LHCN-M2 (cell line): ENCODE measurements at places on chromosomes 5 and 9.

DNA sequence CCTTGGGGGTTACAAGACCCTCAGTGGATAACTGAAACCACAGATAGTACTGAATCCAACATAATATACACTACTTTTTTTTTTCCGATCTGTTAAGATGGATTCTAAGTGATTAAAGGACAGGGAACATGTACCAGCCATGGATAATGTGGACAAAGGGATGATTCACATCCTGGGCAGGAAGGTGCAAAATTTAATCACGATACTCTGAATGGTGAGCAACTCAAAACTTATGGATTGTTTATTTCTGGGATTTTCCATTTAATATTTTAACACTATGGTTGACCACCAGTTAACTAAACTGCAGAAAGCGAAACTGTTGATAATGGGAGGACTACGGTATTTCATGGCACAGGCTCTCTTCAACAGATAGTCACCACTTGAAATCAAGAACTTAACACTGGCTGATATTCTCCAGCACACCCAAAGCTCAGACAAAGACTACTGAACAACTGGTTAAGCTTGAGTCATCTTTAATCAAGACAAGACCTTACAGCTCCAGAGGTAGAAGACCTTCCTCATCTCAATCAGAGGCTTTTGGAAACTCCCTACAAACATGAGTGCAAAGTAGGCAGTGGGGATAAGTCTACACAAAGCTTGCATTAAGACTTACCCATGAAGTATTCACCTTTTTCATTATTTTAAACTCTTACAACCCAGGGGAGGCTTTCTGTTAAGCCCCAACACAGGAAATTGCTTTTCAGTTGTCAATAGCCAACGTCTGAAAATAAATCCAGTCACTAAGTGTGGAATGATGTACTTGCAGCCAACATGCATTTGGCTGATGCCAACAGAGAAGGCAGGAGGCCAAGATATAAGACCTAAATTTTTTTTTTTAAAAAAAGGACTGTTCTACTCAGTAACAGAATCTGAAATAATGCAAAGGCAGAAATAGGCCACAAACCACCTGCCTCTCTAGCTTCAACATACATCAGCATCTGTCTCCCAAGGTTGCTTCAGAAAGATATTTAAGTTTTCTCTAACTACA, 78.7 kb downstream of the ELAVL2 start:
- peak; percentile 12 for DNase-seq

GRCh38 chr9:37639109-37639762, 11.5 kb upstream of the FRMPD1 start:
- peak; percentile 37 for DNase-seq

DNA sequence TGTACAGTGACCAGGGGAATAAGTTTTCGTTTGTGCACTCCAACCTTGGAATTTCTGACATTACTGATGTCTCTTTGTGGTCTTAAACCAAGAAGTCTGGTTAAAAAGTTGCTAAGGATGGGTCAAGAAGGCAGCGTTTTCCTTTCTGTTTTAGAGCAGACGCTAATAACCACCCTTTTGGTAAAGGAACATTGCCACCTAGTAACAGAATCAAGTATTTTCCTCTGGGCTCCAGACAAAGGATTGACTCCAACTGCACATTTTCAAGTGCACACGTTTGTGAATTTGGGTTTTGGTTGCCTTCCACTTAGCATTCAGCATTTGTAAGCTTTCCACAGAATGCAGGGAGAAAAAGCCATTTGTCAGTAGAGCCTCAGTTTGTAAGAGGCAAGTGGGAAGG, 22.2 kb upstream of the CEP78 start:
- DNase-seq, result peak; percentile 23

DNA sequence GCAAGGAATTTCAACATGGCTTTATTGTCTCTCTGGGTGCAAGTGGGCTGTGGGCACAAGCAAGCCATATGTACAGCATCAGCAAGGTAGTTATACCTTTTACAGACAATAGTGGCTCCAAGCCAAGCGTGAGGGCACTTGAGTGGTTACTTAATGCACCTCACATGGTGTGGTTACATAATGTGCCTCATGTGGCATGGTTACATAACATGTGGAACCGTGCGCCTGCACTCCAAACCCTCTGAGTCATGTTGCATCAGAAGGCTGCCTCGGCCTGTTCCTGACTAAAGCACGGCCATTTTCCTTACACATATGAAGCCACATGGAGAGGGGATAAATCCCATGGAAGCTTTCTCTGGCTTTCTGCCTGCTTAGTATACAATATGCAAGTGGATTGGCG, 150.9 kb downstream of the OSTF1 start:
- DNase-seq, result peak; percentile 62

DNA sequence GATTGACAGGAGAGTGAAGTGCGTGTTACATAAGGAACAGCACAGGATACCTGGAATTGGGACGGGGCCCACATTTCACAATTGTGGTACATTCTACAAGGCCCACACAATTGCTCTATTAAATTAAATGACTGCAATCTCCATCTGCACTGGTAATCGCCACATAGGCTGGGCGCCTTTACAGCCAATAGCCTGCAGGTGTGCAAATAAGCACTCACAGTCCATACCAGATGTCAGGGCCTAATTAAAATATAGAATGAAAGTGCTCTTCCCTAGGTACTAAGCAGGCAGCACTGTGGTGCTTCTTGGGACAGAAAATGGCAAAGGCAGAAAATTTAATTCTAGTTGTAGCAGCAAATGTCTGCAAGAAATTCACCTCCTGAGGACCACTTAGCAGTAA, 82.7 kb downstream of the ATP10B start:
- DNase-seq, result no peak

- no peak for DNase-seq
These were observed 29.5 kb upstream of the ARSB start for GRCh38 chr5:79014631-79015030.

GRCh38 chr5:95446560-95447221, 55.5 kb downstream of the FAM81B start:
- no peak for DNase-seq

DNA sequence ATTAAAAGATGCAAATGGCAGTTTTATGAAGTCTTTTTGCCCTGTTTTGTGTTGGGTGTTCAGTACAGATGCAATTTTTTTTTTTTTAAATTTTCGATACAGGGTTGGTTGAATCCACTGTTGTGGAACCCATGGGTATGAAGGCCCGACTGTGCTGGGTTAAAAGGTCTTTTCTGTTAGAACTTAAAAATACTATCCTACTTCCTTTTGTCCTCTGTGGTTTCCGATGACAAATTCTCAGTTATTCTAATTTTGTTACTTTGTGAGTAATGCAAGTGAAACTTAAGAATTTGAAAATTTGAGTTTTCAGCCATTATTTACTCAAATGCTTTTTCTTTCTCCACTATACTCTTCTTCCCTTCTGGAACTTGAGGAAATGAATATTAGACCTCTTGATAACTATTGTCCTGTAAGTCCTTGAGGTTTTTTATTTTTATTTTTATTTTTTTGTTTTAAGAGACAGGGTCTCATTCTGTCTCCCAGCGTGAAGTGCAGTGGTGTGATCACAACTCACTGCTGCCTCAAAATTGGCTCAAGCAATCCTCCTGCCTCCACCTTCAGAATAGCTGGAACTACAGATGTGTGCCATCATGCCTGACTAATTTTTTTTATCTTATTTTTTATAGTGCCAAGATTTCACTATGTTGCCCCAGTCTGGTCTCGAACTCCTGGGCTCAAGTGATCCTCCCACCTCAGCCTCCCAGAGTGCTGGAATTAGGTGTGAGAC, 67.5 kb downstream of the ZCCHC7 start:
- DNase-seq, result peak; percentile 75

GRCh38 chr9:129889122-129889940, 54.1 kb downstream of the USP20 start:
- no peak for DNase-seq

DNA sequence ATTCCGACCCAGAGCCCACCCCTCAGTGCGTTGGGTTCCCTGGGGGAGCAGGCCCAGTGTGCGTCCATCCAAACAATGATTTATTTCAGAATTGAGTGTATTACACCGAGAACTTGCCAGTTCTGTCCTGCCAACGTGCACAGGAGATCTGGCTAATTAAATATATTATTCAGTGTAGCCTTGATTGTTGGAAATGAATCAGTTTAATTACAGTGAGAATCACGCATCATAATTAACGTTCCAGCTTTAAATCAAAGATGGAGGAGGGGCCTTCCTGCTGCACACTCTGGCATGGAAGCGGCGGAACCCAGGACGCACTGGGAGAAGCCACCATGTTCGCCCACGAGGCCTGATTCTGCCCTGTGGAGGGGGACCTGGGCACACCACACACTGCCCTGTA, 30.7 kb upstream of the TMEM250 start:
- no peak for DNase-seq
